ENCODE measurements at places on chromosomes 7 and 10.
A peak's percentile ranks its signal among the peaks of the same experiment; 100 is the strongest.

- no peak for DNase-seq
Measured at GRCh38 chr10:4914213-4914850, 48.9 kb upstream of the AKR1C1 start.

DNA sequence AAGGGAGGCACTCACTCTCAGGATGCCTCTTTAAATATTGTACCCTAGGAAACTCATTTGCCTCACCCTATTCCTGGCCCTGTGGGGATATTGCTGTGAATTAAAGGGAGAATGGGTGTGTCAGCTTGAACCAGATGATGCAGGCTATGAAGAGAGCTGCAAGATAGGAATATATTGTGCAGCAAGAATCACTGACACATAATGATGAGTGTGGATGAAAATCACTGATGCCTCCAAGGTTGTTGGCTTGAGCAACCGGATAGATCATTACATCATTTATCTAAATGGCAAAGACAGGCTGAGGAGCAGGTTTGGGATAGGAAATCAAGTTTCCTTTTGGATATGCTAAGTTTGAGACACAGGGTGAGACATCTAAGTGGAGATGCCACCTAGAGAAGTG, 6.2 kb downstream of the SLC26A4 start:
- no peak for DNase-seq

GRCh38 chr10:94631077-94631875, 52.3 kb upstream of the CYP2C18 start:
- DNase-seq, result no peak

- no peak for DNase-seq
Measured at GRCh38 chr10:73909540-73910115, 1.3 kb upstream of the PLAU start.

GRCh38 chr7:150945853-150946420, 32.2 kb downstream of the KCNH2 start:
- DNase-seq, result no peak

DNA sequence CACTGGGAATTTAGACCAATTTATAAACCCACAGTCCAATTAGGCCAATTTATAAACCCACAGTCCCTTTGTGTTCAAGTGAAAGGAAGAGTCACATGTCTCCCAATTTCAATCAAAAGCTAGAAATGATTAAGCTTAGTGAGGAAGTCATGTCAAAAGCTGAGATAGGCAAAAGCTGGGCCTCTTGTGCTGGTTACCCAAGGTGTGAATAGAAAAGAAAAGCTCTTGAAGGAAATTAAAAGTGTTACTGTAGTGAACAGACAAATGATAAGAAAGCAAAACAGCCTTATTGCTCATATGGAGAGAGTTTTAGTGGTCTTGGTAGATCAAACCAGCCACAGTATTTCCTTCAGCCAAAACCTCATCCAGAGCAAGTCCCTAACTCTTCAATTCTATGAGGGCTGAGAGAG, 245.0 kb downstream of the HDAC9 start:
- no peak for DNase-seq

DNA sequence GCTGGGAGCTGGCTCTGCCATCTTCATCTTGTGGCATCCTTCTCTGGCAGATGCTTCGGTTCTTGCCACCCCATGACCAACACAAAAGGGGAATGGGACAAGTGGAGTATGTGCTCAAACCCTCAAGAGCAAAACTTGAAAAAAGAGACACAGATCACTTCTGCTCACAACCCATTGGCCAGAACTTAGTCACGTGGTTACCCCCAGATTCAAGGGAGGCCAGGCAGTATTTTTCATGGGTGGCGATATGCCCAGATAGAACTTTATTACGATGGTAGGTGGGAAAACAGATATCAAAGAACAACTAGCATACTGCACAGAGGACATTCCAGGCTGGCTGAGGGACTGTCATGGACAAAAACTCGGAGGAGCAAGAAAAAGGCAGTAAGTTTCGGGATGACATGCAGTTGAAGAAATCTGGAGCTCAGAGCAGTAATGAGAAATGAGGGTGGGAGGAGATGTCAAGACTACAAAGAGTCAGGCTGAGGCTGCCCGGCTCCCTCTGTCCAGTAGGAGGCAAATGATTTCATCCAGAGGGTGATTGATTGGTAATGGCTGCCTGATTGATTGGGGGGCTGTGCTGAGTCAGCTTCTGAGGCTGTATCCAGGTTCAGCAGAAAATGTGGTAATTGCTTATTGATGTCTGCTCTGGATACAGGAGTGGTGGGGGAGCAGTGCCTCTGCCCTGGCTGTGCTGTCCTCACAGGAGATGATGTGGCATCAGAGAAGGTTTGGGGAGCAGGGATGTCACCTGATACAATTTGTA, 25.3 kb downstream of the COL13A1 start:
- DNase-seq, result no peak

GRCh38 chr7:151225948-151226510, 976 bp downstream of the ABCF2 start:
- DNase-seq, result no peak

- DNase-seq, result peak; percentile 37
Measured at GRCh38 chr7:2102375-2102723, 130.4 kb downstream of the MAD1L1 start.

DNA sequence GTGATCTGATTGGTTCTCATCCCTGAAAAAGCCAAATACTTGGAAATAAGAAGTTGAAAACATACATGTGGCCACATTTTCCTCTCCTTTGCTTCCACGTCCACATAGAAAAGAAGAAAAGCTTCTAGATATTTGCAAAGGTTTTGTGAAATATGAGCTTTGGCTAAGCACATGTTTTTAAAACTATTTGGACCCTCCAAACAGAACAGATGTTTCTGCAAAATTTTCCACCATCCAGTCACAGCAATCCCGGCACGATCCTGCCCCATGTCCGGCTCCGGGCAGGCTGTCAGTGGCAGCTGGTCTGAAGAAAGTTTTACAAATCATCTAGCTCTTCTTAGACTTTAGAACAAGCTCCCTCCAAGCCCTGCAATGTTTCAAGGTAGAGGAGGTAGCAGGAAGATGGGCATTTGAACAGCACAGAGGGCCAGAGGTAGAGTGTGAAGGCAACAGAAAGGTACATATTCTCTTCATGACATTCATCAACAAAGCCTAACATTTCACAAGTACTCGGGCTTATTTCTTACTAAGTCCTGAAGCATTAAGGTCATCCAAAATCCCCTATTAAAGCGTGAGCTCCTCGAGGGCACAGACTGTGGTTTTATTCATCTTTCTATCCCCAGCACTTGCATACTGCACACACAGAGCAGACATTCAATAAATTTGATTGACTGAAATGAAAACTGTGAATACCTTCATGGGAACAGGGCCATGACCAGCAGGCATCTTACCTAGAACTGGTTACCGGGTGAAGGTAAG, 110.1 kb downstream of the JAZF1 start:
- DNase-seq, result no peak

- no peak for DNase-seq
Measured at GRCh38 chr7:55083206-55083605, 64.4 kb downstream of the EGFR start.

DNA sequence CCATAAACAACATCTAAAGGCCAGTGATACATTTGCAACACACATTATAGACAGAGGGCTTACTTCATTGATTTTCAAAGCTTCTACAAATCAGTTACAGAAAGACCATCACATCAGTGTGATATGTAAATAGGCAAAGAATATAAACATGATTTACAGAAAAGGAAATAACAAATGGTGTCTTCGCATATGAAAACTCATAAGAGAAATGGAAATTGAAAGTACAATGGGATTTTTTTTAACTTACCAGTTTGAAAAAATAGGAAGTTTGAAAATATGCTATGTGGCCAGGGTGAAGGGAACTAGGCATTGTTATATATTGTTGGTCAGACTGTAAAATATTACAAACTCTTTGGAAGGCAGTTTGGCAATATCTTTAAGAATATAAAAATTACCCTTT, 27.3 kb downstream of the SEC23IP start:
- no peak for DNase-seq

All from CD4-positive, alpha-beta T cell treated with Interleukin-12 subunit alpha and Interleukin-12 subunit beta, for 1 hour (primary cell).